ENCODE measurements at places on chromosomes 6 and 20.

DNA sequence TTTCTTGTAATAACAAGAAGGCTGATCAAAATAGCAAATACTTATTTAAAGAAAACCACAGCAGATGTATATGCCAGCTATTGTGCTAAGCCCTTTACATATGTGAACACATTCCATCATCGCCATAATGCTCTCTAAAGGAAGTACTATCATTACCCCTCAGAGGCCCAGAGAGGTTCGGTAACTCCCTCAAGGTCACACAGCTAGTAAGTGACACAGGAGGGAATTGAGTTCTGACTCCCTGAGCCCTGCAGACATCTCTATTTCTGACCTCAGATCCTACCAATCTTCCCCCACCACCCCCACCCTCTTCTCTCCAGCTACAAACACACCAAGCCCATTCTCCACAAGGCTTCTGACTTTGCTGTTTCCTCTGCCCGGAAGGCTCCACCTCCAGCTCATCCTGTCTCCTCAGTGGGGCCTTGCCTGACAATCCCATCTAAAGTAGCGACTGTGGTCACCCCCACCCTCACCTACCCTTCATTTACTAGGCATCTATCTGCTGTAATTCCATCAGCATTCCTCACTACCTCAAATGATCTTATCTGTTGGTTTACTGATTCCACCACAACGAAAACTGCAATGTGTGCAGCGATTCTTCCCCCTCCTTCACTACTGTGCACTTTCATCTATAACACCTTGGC lies 234.5 kb downstream of the LRFN2 start:
- no peak for DNase-seq

- no peak for DNase-seq
Measured at GRCh38 chr6:43698584-43699349, 11.2 kb upstream of the MRPS18A start.

DNA sequence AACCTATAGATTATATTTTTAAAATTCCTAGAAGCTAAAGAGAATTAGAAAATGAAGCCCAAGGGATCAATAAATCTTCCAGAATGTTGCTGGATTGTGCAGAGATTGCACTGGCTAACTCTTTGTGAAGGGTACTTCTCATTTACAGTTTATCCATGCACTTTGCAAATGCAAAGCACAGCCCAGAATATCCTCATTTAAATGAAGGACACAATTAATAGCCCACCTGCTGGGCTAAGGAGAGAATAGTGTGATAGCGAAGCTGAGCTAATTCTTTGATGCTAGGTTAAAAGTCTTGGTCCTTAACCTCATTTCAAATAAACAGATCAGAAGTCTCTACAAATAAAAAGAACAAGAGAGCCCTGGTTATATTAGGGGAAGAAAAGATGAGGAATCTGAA lies 72.5 kb downstream of the SMPDL3A start:
- DNase-seq: no peak

- no peak for DNase-seq
Measured at GRCh38 chr20:64238115-64238825, 17.3 kb upstream of the PCMTD2 start.

GRCh38 chr20:37579106-37579505 lies 51.4 kb upstream of the BLCAP start:
- no peak for DNase-seq

DNA sequence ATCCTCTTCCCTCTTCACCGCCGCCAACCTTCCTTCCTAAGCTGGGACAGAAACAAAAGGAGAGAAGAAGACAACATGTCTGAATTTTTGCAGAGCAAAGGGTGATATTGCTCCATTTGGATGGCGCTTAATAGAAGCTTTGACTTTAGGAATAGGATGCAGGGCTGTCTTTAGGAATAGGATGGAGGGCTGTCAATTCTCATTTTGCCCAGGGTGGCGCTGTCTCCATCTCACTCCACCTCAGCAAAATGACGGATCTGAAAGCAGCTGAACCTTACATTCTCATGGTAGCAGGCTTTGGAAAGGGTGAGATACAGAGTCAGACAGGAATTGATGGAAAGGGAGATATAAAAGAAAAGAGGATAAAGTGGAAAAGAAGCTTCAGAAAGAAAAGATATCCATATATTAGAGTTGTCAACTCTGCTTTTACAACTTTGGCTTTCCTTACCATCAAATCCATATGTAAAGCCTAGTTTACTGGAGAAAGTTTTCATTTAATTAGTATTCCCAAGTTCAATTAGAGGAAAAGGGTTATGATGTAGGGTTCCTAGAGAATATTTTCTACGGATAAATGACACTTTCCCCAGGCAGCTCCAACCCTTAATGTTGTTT lies 2.4 kb downstream of the MTCL3 start:
- no peak for DNase-seq

GRCh38 chr6:145863988-145864616 lies 49.5 kb upstream of the FBXO30 start:
- DNase-seq: no peak

Measured in GOT3 (cell line).